Head of caudate nucleus (tissue), 42 donors: ENCODE measurements at places on chromosomes 16 and 17.

DNA sequence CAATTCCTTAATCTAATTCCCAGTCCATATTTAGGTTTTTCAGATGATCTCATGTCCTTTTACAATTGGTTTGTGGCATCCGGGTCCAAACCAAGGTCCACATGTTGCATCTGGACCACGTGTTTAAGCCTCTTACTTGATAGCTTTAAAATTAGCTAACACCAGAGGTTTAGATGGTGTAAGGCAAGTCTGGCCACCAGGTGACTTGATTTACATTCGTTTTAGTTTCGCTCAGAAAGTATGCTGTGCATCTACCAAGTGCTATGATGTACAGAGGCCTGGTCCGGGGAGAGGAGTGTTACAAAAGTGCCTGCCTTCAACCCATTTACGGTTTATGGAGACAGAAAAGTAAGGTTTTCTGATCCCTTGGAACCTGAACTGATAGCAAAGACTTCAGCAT, 878 bp upstream of the DNAJA2 start:
- no peak for DNase-seq

GRCh38 chr17:38569701-38570512, 35.8 kb downstream of the SRCIN1 start:
- DNase-seq: peak; percentile 70

DNA sequence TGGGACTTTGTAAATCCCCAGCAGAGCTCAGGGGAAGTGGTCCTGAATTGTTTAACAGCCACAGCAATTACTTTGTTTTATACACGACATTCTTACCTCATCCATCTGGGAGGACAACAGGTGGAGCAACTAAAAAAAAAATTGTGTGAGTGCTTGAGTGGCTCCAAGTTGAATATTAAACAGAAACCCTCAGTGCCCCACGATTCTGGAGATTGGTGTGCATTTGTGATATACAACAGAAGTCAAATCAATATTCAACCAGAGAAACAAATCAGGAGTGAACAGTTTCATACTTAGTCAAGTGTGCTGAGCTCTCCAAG, 204.8 kb downstream of the HAPSTR1 start:
- no peak for DNase-seq

DNA sequence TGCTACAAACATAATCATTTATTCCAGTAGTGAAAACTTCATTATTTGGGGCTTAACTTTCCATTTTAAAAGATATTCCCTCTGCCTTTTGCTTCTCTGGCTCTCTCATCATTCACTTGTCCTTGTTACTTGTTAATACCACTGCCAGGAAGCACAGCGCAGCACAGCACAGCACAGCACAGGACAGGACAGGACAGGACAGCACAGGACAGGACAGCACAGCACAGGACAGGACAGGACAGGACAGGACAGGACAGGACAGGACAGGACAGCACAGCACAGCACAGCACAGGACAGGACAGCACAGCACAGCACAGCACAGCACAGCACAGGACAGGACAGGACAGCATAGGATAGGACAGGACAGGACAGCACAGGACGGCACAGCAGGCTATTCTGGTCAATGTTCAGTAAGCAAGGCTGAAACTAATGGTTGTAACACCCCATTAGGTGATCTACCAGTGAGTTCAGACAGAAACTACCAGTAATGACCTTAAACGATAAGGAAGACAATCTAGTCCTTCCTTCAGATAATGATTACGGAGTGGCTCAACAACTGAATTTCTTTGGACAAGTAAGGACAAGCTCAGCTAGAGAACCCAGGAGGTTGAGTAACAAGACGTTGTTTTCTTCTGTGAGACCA, 31.9 kb downstream of the COG1 start:
- no peak for DNase-seq

DNA sequence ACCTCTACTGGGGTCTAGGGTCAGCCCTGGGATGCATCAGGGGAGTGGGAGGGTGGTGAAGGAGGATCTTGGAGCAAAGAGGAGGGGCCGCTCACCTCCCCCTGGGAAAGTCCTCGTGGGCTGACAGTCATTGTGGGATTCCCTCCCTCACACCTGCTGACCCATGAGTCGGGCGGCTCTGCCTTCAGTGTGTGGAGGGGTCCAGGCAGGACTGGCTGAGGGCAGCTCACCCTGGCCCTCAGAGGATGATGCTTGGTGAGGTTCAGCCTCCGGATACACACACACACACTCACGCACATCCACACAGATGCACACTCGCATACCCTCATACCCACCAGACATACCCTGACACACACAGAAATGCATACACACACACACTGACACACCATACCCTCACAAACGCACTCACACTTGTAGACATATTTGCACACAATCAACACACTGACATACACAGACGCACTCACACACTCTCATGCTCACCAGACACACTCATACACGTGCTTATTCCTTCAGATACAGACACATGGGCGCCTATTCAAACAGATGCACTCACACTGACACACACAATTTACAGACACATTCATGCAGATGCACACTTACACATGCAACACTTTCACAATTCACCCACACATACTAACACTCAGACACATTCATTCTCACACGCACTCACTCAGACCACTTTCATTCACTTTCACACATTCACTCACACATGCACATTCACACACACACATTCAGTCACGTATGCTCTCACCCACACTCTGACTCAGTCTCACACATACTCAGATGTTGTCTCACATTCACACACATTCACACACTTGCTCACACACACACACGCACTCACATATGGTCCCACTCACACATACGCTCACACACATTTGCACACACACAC, 105.1 kb upstream of the RPL38 start:
- DNase-seq: no peak

- DNase-seq: no peak
Measured at GRCh38 chr17:37480427-37480826, 9.3 kb upstream of the DUSP14 start.

- no peak for DNase-seq
Measured at GRCh38 chr16:30901201-30902028, 5.0 kb downstream of the CTF1 start.

DNA sequence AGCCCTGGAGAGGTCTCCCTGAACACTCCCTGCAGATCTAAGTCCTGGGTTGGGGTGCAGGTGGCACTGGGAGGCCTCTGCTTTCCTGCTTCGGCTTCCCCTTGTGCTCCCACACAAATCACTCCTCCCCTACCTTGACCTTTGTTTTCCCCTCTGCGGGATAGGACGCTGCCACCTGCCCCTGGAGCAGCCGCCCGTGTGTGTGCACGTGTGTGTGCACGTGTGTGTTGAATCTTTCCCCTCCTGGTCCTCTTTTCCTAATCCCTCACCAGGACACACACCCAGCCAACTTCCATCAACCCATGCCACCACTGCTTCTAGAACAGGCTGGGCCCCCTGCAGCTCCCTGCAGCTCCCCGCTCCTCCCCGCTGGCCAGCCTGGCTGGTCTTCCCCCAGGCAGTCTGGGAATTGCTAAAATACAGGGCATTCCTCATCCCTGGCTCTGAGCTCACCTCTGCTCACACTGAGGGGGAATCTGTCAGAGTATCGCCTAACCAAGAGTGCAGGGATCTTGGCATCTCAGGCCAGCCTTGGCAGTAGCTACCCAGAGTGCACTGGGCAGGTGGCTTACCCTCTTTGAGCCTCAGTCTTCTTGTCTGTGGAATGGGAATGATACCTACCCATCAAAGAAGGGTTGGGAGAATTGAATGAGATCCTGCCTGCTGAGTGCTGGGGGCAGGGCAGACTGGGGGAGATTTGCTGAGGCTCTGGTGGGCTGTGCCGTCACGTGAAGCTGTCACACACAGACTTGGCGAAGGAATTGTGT, 198.5 kb downstream of the NTN1 start:
- no peak for DNase-seq

- peak; percentile 31 for DNase-seq
Measured at GRCh38 chr17:75459590-75460267, 3.3 kb downstream of the TMEM94 start.

DNA sequence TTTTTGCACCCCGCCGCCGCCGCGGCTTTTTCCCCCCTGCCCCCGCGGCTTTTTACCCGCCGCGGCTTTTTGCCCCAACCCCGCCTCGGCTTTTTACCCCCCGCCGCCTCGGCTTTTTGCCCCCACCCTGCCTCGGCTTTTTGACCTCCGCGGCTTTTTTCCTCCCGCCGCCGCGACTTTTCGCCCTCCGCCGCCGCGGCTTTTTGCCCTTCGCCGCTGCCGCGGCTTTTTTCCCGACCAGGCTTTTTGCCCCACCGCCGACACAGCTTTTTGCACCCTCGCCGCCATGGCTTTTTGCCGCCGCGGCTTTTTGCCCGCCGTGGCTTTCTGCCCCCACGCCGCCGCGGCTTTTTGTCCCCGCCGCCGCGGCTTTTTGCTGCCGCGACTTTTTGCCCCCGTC, 137.0 kb upstream of the TP53TG3D start:
- DNase-seq: no peak

DNA sequence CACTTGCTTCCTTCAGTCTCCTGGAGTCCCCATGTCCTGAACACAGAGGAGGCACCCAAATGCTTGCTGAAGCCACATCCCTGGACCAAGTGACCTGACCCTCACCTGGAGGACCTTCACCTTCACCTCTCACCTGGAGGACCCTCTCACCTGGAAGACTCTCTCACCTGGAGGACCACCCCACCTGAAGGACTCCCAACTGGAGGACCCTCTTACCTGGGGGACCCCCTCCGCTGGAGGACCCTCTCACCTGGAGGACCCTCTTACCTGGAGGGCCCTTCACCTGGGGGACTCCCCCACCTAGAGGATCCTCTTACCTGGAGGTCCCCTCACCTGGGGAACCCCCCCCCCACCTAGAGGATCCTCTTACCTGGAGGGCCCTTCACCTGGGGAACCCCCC, 573 bp upstream of the CDK10 start:
- DNase-seq: no peak

GRCh38 chr17:50710025-50710424, 2.3 kb upstream of the ANKRD40 start:
- DNase-seq: no peak

- DNase-seq: no peak
Measured at GRCh38 chr17:56694825-56695224, 101.3 kb downstream of the NOG start.

DNA sequence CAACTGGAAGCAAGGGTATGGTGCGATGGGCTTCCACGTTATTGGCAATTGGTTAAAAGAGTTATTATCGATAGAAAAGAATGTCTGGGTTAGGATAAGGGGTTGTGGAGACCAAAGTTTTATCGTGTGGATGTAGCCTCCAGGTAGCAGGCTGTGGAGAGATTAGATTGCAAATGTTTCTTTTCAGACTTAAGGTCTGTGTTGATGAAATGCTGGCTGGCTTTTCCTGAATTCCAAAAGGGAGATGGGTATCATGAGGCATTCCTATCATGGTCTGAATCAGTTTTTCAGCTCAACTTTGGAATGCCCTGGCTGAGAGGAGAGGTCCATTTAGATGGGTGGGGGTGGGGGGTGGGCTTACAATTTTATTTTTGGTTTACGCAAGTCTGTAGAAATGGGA, 395.0 kb upstream of the RBFOX1 start:
- DNase-seq: no peak
